ENCODE measurements at places on chromosomes 3 and 15.

GRCh38 chr15:98546329-98546728 is 102.0 kb upstream of the IGF1R start:
- no peak for DNase-seq

DNA sequence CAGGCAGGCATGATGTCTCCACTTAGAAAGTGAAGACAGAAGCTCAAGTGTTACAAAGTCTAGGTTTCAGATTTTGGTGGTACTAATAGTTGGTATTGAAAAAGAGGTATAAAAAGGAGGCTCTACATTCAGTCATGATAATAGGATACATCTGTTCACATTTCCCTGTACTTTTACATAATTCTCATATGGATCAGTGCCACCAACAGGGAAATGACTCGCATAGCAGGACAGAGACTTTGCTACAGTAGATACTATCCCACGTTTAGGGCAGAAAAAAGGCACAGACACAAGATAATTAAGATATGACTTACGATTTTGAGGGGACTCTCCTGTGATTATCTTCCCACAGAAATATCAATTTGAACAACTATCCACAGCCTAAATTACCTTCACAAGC is 1062.9 kb upstream of the EPHA6 start:
- DNase-seq, result no peak

GRCh38 chr3:16961621-16962205 is 77.0 kb downstream of the PLCL2 start:
- no peak for DNase-seq

- DNase-seq, result no peak
These were observed 38.1 kb downstream of the TM2D3 start for GRCh38 chr15:101614001-101614585.

GRCh38 chr3:5068531-5069050 is 53.5 kb upstream of the ARL8B start:
- no peak for DNase-seq

DNA sequence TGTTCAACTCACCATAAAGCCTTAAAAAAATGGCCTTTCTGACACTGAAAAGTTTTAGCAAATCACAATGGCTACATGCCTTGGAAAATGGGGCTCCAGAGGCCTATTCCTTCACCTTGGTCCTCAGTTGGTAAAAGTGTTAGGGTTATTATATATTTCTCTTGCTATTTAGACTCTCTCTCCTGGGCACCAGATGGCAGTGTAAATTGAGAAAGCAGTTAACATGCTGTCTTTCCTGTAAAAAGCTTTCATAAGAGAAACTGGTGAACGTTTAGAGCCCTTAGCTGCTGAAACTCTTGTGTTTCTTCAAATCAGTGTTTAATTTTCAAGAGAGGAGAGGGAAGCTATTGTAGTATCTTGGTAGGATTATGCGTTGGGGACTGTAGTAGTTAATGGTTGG is 89.9 kb downstream of the LRTM1 start:
- no peak for DNase-seq
